ENCODE measurements at places on chromosomes 2 and 18.

DNA sequence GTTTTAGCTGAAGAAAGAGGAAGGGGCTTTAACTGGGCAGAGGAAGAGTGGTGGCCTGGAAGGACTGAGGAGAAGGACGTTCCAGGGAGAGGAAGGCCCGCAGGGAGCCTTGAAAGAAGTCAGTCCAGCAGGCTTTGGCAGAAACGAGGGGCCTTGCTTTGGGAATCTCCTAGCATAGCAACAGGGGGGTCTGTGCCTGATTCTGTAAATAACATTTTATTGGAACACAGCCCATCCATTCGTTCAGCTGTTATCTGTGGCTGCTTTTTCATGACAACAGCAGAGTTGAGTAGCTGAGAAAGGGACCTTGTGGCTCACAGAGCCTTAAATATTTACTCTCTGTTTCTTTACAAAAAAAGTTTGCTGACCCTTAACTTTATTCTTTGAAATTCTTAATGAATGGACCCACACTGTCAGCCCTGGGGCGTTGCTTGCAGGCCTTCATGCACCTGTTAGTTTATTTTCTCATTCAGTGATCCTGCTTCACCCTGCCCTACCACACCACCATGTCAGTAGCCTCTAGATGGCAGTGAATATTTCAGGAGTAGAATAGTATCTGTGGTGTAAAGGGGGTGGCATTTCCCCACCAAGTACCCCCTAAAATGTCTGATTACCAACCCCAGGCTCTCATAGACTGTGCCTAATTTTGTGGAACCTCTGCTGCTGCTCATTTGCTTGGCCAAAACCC lies 61.0 kb downstream of the MGAT5 start:
- no peak for DNase-seq

DNA sequence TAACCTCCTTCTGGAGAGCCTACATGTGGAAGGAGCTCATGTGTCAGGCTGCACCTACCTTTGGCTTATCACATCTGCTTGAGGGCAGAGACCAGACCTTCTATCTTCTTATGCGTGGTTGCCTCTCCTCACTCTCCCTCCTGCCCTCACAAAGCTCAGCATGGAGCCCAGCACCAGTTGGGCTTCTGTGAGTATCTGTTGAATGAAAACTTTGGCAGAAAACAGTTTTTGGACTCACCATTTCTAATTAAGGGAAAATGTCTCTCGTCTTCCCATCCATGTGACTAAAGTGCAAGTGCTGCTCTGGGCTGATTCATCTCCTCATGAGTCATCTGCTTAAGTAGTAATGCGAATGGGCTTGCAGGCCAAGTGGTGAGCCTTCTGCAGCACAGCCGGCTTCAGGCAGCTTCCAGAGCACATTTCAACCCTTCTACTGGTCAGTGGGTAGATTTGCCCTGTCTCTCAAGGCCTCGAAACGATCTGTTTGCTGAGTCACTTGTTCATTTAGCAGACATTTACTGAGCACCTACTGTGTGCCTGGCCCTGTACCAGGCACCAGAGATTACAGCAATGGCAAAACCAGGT lies 102.6 kb downstream of the VSNL1 start:
- DNase-seq = no peak

GRCh38 chr2:222452422-222452950 lies 28.1 kb downstream of the SGPP2 start:
- DNase-seq = no peak

DNA sequence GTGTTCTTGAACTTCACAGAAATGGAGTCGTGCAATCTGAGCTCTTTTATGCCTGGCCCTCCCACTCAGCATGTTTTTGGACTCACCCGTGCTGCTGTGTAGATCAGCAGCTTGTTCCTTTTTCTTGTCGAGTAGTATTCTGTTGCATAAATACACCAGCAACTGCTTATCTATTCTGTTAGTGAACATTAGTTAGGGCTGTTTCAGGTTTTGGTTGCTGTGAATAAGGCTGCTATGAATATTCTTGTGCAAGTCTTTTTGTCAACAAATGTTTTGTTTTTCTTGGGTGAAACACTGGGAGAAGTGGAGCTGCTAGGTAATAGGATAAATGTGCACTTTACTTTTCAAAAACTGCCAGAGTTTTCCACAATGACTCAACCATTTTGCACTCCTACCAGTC lies 15.3 kb upstream of the CIDEA start:
- DNase-seq = no peak

DNA sequence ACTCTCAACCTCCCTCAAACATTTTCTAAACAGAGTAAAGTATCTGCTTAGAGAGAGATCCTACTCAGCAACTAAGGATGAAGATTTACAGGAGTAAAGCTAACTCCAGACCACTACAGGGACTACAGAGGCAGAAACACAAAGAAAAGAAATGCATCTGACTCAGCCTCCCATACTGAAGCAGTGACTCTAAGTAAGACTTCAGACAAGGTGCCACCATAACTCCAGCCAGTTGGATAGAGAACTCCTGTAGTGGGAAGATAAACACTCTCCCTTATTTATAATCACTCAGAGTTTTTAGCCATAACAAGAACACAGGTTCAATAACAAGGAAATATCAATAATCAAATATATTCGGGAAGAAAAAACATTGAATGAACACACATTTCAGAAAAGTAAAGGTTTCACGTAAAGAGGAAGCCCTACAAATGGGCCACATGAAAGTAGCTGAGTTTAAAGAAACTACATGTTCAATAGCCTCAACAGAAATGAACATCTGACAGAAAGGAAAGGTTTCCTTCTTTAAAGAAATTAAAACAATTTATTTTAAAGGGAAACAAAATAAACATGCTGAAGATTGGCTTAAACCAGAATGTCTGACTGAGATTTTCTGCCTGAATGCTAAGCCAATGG lies 519.9 kb downstream of the KCNJ3 start:
- DNase-seq = no peak

DNA sequence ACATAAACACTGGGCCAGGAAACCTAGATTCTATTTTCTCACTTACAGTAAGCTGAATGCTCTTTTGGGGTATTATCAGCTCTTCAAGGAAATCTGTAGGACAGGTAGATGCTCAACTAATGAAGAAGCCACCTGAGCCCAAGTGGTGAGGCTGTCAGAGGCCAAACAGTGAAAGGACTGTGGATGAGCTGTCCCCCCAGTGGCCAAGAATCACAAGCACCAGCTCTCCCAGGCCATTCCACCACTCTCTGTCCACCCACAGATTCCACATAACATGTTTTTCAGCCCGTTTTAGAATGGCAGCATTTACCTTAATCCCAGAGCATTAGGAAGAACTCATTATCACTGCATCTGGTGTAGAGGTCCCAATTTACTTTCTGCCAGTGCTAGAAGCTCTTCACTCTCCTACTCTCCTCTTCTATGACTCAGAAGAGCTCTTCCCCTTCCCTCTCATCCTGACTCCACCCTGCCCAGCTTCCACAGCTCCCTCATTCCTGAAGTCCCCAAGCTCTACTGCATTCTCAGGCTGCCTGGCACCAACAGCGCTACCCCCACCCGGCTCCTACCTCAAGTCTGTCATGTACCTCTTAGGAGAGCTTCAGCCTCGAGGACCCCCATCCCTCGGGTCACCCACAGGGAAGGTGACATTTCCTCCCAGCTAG lies 43.8 kb upstream of the GORASP2 start:
- DNase-seq = no peak
